ENCODE measurements at places on chromosomes 5 and 9.

DNA sequence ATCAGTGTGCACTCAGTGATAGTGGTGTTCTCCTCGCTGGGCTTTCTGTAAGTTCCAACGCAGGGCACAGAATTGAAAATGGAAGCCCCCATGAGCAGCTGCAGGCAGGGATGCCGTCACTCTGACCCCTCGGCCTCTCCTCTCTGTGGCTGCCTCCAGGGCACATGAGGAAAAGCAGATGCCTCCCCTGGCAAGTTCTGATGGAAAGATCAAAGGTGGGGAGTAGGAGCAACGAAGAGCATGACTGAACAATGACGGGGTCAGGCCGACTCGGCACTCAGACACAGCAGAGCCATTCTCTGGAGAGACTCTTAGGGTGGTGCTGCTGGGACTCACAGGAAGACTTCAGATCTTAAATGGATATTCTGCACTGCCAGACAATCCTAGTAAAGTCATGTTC lies 65.6 kb upstream of the CKMT2 start:
- DNase-seq = no peak

- DNase-seq = peak; percentile 92
Observed at GRCh38 chr5:9358961-9359685, 186.8 kb downstream of the SEMA5A start.

- DNase-seq = no peak
Observed at GRCh38 chr9:15304632-15305031, 2.4 kb downstream of the TTC39B start.

DNA sequence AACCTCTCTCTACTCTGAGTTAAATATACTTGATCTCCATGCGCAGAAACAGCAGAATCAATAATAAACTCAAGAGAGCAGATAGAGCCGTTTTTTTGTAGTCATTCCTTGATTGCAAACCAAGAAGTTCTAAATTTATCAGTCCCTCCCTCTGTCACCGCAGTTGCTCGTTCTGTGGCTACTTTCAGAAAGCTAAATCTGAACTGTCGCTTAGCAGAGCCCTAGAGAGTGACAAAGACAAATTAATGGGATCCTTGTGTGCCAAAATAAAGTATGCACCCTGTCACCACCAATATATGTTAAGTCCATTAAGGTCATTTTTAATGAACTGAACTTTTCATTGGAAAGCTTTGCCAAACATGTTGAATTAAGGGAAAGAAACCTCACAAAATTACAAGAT lies 218.3 kb downstream of the ADAMTSL1 start:
- DNase-seq = no peak

DNA sequence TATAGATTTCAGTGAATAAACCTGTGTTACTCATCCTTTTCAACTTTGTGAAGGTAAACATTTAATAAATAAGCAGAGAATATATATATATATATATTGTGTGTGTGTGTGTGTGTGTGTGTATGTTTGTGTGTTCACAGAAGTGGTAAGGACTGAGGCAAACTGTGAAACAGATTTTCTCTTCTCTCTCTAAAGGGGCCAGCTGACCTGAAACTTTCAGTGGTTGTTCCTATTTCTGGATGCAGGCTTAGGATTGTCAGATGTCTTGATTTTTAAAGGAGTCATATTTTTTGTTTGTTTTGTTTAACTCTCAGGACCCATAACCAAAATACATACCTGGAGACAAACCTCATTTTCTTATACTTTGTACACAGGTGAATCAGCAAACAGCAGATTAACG lies 714.9 kb upstream of the MEF2C start:
- DNase-seq = no peak

- DNase-seq = no peak
Observed at GRCh38 chr9:116671605-116672004, 15.5 kb upstream of the TRIM32 start.

DNA sequence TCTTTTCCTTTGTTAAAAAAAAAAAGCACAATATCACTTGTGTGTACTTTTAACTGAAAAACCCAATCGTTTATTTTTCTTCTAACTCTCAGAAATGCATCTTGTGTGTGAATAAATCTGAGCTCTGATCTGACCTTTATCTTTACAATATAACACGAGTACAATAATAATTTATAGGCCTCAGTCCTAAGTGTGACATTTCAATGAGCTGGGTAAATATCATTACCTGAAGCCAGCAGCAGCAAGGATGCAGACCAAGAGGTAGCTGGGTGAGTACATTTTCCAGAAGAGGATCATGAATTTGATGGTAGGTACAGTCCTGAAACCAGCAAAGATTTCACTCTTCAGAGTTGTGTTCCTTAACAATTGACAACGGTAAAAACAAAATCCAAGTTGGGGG lies 264.0 kb upstream of the KIF2A start:
- no peak for DNase-seq

GRCh38 chr9:105413525-105413924 lies 34.3 kb upstream of the FSD1L start:
- DNase-seq = peak; percentile 53

DNA sequence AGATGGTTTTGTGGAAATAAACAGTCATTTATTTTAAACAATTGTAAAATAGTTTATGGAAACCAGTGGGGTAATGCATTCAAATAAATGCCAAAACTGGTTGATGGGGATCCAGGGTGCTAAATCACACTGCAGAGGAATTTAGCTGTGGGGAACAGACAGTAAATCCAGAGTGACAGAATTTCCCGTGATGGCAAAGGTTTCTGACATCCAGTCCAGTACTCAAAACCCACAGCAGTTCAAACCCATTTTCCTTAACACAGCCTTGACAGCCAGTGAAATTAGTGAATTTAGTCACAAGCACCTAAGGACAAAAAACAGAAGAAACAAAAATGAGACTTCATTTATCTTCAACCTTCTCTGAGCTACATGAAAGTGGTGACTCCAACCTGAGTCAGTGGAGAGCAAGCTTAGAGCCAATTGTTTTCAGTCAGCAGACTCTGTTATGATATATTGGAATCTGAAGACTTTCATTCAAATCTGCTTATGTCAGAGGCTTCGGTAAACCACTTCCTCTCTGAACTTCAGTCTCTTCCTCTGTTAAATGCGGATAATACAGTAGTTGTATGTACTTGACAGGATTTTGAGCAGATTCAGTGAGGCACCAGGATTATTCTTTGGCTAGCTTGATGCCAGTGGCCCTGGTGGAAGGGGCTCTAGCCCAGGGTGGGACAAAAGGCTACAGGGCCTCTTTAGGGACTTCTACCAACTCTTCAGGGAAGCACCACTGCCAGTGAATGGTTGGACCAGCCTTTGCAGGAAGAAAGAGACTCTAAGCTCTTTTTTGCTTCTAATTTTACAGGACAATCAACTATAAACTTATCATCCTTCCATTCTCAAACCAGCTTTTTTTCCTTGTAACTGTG lies 185.3 kb downstream of the MAPKAP1 start:
- peak; percentile 95 for DNase-seq

DNA sequence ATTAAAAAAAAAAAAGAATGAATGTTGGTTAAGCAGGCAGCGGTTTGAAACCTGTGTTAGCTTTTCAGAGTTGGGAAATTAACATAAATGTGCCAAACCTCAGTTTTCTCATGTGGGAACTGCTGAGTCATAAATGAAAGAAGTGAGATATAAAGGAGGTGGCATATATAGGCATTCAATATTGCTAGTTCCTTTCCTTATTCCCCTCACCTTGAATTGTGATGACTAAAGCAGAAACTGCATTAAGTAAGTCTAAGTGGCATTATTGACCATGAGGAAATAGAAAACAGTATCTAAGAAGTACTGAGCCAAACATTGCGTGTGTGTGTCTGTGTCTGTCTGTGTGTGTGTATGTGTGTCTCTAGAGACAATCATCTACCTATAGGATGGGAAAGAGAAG lies 691.2 kb downstream of the TLR4 start:
- DNase-seq = no peak

Data from fibroblast of upper back skin (primary cell).